T-helper 2 cell (primary cell): ENCODE measurements at places on chromosomes 3 and 15.

DNA sequence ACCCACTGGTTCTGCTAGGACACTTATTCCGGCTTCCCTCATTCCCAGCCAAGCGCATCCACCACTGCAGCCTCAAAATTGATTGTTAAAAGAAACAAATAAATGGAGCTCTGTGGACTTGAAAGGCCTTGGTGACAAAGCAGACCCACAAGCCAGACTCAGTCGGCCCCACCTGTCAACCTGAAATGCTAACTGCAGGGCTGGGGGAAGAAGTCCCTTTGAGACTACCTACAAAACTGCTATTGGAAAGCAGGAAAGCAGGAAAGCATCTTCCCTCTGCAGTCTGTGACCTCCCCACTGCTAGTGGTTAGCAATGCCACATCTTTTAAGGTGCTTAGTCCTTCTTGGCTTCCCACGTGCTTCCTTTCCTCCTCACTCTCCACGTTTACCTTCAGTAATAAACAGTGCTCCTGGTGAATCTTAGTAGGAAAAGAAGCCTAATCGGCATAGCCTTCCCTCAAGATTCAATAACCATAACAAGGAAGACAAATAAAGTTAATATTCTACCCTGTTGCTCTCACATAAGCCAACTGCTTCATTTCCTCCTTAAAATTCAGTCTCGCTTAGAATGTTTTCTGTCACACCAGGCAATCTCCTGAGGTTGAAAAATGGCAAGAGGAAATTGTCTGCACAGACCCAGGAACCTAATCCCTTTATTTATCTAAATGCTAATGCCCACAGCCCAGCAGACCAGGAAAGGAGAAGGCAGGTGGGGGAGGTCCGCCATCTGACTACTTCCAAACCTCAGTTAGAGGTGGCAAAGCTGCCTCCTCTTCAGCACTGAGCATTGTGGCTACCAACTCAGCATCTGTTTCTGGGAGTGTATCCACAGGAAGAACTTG is 296.2 kb downstream of the NEK10 start:
- DNase-seq = no peak

DNA sequence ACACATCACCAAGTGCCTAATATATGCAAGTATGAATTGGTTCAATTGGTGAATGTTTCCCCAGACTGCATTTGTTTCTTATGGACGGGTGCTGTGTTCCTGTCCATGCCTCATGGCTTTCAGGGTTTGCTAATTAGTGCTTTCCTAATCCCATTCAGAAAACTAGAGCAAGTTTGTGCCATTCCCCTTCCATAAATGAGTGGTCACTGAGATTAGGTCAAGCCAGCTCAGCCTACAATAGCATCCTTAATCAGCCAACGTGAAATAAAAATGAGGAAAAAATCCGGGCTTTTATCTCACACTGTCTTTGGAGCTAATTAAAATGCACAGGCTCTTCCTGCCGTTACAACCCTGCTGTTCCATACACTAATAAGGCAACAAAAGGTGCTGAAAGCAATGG is 788.8 kb downstream of the ROBO1 start:
- DNase-seq = no peak

- no peak for DNase-seq
These were observed 211.5 kb upstream of the TP63 start for GRCh38 chr3:189419683-189420082.

- no peak for DNase-seq
These were observed 688.7 kb downstream of the MECOM start for GRCh38 chr3:168974617-168975403.

- no peak for DNase-seq
These were observed 18.9 kb downstream of the CX3CR1 start for GRCh38 chr3:39260957-39261356.

GRCh38 chr3:105809208-105809888 is 59.5 kb downstream of the CBLB start:
- DNase-seq = no peak

DNA sequence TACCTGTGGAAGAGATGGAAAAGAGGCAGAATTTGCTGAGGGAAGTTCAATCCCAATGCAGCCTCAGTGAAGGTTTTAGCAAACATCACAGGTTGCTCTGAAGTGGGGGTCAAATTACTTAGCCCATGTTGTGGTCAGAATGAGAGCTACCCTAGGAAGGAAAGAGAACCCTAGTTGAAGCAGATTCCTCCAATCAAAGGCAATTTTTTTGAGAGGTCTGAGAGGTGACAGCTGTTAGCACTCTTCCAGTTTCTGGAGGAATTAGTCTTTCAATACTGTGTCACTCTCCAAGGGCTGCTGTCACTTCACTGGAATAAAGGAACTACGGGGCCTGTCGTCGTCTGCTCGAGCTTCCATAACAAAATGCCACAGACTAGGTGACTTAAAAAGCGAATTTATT is 584.2 kb upstream of the DPPA4 start:
- no peak for DNase-seq

GRCh38 chr3:41102053-41102556 is 97.2 kb upstream of the CTNNB1 start:
- no peak for DNase-seq

GRCh38 chr15:89129123-89129815 is 41.0 kb downstream of the ABHD2 start:
- DNase-seq = peak; percentile 54

DNA sequence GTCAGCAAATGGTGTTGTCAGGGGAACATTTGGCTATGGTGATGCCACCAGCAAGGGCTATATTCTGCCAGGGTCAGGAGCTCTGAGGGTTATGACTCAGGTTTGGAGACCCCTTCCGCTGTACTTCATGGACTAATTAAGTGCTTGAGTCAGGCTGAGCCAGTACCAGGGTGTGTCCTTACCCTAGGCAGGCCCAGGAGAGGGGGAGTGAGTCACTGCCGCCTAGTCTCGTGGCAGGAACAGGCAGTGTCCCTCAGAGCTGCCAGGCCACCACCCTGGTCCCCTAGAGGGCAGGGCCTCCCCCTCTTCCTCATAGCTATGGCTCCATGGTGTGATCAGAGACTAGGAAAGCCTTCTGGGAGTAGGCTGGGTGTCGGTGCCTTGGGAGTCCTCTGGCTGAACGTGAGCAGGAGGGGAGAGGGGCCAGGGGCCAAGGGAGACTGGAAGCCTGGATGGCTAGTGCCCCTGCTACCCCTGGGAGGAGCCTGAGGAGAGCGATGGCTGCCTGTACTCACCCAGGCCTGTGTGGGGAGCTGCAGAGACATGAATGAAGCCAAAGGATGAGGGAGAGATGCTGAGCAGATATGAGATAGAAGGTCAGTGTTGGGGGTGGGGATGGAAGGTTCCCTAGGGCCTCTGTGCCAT is 10.6 kb downstream of the MAPKAPK3 start:
- peak; percentile 34 for DNase-seq
